ENCODE measurements at places on chromosomes 1 and 21.

DNA sequence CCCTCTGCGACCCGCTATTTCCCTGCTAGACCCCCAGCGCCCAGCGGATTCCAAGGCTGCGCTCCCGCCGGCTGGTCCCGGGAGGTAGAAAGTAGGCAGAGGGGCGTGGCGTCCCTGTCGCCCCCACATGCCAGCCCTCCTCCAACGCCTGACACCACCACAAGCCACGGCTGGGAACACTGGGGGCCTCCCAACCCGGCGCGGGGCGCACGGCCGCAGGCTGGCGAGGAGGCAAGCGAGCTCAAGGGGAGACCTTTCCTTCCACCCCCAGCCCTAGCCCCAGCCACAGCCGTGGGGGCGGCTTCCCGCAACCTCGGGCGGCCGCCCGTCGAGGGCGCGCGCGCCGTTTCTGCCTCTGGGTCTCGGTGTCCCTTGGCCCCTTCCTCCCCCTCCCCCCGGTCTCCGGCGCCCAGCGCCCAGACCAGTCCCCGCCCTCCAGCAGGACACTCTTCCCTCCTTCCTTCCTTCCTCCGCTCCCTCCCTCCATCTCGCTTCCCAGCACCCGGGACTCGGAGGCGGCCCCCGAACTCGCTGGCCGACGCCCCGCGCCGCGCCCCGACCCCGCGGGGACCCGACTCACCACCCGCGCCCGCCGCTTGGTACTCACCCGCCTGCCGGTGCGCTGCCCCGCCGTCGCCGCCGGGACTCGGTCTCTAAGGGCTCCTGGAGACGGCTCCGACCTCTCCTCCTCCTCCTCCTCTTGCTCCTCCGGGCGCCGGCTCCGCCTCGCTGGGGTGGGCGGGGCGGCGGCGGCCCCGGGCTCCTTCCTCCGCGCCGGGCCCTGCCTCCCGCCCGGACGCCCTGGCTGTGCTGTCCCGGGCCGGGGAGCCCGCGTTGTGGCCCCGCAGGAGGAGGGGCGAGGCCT, at the start of gene GNG12:
GNG12 (minus strand) TSS at position 731 of the 865 bp plus-strand sequence. CDS start 125,781 bp downstream, outside the sequence.
- DNase-seq = no peak

- no peak for DNase-seq
Observed at GRCh38 chr1:25473653-25474225, 43.0 kb downstream of the MACO1 start.

GRCh38 chr1:14852291-14852690, 253.8 kb downstream of the KAZN start:
- no peak for DNase-seq

DNA sequence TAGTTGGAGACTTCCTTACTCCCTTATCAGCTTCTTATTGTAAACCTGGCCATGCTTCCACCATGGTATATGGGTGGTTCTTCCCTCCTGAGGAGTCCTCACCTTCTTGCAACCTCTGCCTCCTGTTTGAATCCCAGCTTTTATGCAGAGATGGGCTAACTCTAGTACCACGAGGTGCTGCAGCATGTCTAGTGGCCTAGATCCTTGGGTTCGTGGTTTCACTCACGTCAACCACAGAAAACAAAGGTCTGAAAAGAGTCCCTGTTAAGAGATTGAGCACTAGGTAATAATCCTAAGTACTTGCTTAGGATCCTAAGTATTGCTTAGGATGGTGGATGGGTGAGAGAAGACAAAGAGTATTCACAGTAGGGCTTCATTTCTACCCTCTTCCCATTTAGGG, 133.7 kb downstream of the FCRL5 start:
- no peak for DNase-seq

DNA sequence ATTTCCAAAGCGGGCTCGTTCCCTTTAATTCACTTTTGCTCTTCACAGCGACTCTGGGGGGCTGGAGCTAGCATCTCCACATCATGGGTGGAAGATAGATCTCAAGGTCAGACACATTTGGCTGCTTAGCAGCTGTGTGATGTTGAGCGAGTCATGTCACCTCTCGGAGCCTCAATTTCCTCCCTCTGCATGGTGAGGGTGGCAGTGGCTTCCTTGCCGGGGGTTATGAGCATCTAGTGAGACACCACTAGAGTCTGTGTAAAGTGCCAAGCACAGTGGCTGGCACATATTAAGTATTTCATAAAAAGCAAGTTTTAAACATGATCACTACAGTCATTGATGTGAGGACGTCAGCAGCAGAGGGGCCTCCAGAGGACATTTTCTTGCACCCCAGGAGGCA, 16.9 kb upstream of the ECE1 start:
- peak; percentile 26 for DNase-seq

DNA sequence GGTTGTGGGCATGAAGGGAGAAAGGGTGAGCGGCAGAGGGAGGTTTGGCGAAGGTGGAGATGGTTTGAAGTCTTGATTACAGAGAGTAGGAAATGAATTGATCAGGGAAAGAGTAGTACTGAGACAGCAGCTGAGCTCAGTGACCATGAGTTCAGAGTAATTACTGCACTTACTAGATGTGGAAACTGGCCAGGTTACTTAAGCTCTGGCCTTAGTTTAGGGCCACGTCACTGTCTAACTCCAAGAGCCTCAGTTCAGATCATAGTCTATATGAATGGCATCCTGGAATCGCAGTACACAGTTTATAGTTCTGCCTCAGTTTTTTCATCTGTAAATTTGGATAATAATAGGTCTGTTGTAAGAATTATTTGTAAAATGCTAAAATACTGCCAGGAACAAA, 78.1 kb downstream of the KCTD3 start:
- no peak for DNase-seq

- DNase-seq = peak; percentile 58
Observed at GRCh38 chr1:119139403-119139802, 1.1 kb downstream of the WARS2 start.

DNA sequence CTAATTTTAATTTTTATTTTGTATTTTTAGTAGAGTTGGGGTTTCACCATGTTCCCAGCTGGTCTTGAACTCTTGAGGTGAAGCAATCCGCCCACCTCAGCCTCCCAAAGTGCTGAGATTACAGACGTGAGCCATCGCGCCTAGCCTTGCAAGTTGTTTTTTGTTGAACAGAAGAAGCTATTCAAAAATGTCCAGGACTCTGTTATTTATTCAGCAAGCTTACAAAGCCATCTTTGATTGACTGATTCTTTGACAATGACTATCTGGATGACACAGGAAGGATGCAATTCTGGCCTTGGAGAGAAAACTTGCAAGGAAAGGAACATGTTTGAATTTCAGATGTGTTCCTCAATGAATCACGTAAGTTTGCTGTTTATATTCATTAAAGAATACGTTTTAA, 63.5 kb downstream of the MAP3K7CL start:
- no peak for DNase-seq

- DNase-seq = peak; percentile 69
Observed at GRCh38 chr1:58515794-58516401, 30.6 kb downstream of the OMA1 start.

GRCh38 chr1:153659656-153660055, 1.2 kb downstream of the SNAPIN start:
- DNase-seq = no peak

- peak; percentile 25 for DNase-seq
Observed at GRCh38 chr1:51421964-51422363, 91.6 kb upstream of the TTC39A start.

GRCh38 chr1:32031578-32032274, 18.1 kb downstream of the KHDRBS1 start:
- no peak for DNase-seq

DNA sequence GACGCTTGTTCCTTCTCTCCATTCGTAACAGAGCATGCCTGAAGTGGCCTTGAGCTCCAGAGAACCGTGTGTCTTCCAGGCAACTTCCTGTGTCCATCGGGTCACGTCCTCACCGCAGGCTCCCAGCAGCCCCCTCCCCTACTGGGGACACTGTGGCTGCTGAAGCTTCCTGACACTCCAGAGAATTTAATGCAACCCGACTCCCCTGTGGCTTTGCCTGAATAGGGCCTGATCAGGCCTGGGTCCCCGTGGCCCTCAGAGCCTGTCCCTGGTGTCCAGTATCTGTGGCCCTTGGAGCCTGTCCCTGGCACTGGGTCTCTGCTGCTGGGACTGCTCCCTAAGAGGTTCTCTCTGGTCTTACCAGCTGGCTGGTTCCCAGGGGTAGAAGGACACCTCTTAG, 219.7 kb upstream of the VAMP3 start:
- no peak for DNase-seq

GRCh38 chr1:24822887-24823286, 77.6 kb downstream of the CLIC4 start:
- no peak for DNase-seq

- DNase-seq = no peak
Observed at GRCh38 chr21:15076730-15077129, 11.9 kb upstream of the NRIP1 start.

- DNase-seq = no peak
Observed at GRCh38 chr21:17753736-17754135, 65.4 kb downstream of the C21orf91 start.

- peak; percentile 56 for DNase-seq
Observed at GRCh38 chr1:179867493-179868330, 9.9 kb downstream of the TOR1AIP2 start.

DNA sequence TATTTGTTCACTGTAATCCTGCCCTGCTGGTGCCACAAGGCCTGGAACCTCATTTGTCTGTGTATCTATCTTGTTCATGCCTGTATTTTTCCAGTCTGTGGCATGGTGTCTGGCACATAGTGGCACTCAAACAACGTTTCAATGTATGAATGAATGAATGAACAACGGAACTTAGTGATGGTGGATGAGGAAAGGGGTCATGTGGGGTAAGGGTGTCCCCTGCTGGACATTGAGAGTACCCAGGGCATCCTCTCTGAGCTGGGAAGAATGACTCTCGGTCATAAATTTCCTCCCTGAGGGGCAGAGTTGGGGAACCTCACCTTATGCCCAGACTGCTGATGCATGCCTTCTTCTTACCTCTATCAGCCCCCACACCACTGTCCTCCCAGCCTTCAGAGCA, 18.9 kb upstream of the ZNF683 start:
- DNase-seq = peak; percentile 65

- no peak for DNase-seq
Observed at GRCh38 chr1:81183051-81183450, 617.7 kb upstream of the ADGRL2 start.

DNA sequence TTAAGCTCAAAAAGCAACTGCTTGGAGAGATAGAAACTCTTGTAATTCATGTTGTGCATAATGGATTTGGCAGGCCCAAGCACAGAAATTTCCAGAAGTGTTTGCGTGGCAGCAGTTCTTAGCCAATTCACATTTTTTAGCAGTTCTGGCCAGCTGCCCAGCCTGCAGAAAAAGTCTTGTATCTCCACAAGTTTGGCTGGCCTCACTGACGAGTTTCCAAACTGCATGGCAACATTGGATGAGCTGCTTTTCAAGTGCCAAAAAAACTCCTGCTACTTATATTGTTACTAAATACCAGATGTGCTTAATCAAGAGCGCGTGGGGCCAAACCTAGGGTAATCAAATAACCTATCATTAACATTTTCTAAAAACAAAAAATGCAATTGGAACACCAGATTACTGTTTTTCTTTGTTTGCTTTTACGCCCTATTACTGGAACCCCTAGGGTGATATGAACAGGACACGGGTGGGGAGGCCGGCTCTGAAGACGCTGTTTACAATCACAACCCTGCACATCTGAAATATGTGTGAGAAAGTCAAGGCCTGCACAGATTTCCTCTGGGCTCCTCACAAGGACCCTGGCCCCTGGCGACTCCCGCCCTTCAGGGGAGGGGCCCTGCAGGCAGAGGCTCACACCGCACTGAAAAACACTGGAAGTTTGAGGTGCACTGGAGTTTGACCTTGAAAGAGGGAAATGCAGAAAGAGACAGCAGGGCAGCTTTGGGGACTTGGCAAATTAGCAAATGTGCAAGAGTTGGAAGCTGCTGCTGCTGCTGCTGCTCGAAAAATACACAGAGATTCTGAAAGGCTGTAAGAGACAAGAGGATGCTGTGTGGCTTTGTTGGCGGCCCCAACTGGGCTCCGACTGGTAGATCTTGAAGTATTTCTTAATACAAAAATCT, 55.2 kb upstream of the TARBP1 start:
- no peak for DNase-seq

DNA sequence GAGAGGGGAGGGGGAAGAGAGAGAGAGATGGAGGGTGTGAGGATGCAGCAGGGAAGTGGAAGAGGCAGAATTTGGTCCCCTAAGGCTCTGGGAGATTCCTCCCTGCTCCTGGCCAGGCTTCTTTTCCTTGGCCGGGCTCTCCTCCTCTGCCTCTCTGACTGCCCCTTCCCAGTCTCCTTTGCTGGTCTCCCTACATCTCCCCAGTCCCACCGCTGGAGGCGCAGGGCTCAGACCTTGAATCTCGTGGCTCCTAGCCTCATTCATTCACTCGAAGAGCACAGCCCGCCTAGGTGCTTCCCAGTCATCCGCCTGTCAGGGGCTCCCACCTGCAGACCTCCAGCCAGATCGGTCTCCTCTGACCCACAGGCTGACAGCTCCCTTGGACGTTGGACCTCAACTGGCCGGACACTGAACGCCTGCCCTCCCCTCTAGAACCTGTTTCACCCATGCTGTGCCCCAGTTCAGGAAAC, 76.5 kb downstream of the VWA5B1 start:
- DNase-seq = no peak

DNA sequence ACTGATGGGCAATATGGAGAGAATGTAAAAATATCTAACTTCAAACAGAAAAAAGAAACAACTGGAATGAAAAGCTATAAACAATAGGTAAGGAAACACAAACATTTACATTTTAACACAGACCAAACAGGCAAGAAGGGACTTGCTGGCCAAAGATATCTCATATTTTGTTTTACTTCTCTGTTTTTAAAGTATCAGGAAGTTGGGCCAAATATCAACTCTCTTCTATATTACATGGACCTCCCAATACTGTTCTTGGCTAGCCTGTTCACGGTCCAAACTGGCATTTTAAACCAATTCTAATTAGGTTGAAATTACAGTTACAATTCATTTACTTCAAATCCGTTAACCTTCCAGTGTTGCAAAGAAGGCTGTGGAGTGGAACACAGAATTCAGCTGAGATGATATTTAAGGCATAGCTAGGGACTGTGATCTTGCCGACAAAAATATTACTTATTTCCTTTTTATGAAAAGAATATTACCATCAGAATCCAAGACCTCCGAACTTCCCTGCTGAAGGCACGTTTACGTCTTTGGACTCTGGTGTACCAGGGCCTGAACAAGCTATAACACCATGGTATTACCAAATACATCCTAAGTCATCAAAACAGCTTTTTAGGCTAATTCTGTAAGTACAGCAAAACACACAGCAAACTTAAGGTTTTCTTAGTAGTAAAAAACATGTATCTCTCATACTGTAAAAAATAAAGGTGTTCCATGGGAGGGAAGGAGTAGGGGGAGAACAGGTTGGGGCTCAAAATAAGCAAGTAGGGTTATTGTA, 165.4 kb downstream of the RUNX1 start:
- no peak for DNase-seq

DNA sequence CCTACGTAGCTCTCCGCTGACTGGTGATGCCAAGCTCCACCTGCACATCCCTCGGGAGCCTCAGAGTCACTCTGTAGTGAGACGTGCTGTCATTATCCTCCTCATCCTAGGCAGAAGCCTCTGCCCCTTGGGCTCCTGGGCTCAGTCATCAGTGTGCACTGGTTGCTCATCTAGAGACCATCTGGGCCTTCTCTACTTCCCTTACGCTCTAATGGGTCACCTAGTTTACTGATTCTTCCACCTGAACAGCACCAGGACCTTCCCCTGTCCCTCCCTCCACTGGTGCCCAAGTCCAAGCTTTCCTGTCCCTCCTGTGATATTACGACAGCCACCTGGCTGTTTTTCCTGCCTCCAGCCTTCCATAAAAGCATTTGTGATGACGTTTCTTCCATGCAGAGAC, 136.1 kb upstream of the ERRFI1 start:
- DNase-seq = no peak

- DNase-seq = no peak
Observed at GRCh38 chr1:63892632-63893395, 119.0 kb downstream of the ROR1 start.

- peak; percentile 2 for DNase-seq
Observed at GRCh38 chr1:119893238-119893791, 3.0 kb downstream of the ADAM30 start.

- no peak for DNase-seq
Observed at GRCh38 chr1:180358649-180359048, 128.6 kb downstream of the LHX4 start.

Measured in CD4-positive, alpha-beta T cell treated with Interleukin-2 at 100 ng/mL for 4 hours (primary cell).